ENCODE measurements at places on chromosomes 7 and 10. TPM values are rescaled to one million over a fixed set of nuclear protein-coding genes. Genes with fewer than 3 reads are reported as not detected.

Gene NUDT13
- 3.1 TPM for total RNA-seq

Gene WNT2
- total RNA-seq: not detected

Gene CLCN1
- total RNA-seq: not detected

Gene WEE2
- total RNA-seq: not detected

Gene ITPRID1
- total RNA-seq: not detected

Gene TSPAN13
- 0.73 TPM for total RNA-seq

Gene RELN
- total RNA-seq: not detected

Gene IFIT5
- 68.3 TPM for total RNA-seq

Gene ADAM8
- 0.73 TPM for total RNA-seq

Gene DRGX
- total RNA-seq: not detected

Gene GRID1
- not detected for total RNA-seq

Gene CPEB3
- total RNA-seq: 0.77 TPM

Gene VDAC2
- 111 TPM for total RNA-seq

Gene AKR1C4
- not detected for total RNA-seq

Gene CDH23
- under 0.01 TPM for total RNA-seq

Gene FAM24B
- 2.2 TPM for total RNA-seq
